ENCODE measurements at places on chromosomes 7 and 10.

DNA sequence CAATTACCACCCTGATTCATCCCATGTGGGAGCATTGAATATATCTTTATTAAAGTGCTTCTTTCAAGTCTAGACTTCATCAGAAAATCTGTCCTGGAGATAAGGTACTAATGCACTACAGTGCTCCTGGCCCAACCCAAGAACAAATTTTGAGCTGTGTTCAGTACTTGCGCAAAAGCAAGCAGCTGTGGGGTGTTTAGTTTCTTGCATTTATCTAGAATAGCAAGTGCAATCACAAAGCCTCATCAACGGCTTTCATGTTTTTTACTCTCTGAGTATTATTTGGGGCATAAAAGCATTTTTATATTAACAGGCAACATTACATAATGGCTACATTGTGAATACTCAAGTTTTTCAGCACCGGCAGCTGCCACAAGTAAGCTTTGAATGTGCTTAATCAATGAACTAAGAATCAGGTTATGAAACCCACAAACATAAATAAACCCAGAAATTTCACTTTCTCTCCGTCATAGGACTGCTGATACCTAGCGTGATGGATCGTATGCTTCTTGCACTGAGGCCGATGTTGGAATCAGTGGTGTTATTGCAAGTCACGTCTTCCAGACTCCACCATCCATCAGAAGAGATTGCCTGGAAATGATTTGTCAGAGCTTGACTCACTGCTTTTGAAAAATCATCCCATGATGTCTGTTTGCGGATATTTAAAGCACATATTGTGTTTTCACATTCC, 113.1 kb downstream of the CTTNBP2 start:
- DNase-seq, result no peak

GRCh38 chr7:27699751-27700150, 37.1 kb upstream of the HIBADH start:
- no peak for DNase-seq

DNA sequence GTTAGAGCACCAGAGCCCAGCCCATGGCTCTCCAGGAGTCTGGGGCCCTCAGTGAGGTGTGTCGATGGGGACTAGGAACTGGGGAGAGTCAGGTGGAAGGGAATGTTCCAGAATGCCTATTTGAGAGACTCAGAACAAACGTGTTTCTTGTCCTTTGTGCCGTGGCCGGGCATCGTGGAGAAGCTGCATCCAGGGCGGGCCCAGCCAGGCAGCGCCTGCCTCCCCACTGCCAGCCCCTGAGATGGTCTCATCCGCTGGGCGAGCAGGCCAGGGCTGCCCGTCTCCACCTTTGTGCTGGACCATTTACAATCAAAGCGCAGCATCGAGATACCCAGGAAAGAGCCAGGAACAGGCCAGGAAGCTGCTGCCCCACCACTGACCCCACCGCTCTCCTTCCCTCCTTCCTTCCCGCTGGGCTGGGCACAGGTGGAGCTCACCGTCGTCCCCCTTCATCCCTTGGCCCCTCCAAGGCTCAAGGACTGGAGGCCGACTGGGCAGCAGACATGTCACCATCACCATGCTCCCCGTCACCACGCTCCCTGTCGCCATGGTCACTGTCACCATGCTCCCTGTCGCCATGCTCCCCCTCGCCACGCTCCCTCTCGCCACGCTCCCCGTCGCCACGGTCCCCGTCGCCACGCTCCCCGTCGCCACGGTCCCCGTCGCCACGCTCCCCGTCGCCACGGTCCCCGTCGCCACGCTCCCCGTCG, 71.1 kb upstream of the ADGRA1 start:
- no peak for DNase-seq

DNA sequence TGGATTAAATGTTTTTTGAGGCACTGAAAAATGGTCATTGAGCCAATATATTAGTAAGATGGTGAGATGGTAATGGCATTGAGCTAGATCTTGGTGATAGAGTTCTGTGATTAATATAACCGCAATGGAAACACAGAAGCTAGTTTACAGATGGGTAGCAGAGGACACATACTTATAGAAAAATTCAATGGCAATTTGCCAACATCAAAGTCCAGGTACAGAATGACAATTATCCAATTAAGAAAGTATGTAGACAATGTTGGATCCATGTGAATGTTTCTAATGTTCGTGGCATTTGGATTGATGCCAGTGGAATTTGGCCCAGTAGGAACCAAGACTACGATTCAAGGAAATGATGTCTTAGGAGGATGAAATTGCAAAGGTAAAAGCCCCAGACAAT, 187.8 kb downstream of the GNAT3 start:
- no peak for DNase-seq

GRCh38 chr10:119371704-119372663, 164.6 kb downstream of the GRK5 start:
- no peak for DNase-seq

GRCh38 chr7:47449810-47450590, 131.9 kb downstream of the TNS3 start:
- no peak for DNase-seq

DNA sequence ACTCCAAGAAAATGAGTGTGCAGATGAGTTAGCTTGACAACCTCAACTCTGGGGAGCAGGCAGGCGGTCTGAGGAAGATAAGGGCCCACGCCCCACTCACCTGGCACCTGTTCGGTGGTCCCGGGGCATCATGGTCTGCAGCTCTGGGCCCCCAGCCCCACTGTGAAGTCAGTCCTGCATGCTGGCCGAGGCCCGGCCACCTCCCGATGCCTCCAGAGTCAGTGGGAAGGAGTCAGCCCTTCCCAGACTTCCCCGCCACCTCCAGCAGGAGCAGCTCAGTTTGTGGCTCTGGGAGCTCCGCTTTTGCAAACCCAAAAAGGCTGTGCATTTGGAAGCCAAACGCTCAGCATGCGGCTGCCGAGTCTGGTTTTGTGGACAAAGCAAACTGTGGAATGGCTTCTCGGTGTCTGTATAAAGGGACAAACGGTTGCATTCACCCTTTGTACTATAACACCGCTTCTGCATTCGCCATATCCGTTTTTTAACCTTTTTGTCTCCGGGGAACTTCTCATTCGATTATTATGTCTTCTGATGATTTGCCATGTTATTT, 167.3 kb downstream of the CCDC3 start:
- no peak for DNase-seq

DNA sequence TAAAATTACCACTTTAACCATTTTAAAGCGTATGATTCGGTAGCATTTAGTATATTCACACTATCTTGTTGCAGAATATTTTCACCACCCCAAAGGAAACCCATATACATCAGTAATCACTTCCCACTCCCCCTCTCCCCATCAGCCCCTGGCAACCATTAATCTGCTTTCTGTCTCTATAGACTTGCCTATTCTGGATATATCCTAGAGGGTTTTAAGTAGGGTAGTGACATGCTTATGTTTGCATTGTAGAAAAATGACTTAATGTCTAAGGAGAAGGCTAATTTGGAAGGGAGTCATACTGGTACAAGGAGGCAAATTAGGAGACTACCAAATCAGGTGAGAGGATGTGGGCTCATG, 42.6 kb upstream of the TRIL start:
- DNase-seq, result no peak

GRCh38 chr7:147611431-147611830, 979.1 kb upstream of the C7orf33 start:
- no peak for DNase-seq

GRCh38 chr10:89633484-89633883, 11.6 kb downstream of the PANK1 start:
- DNase-seq, result no peak

DNA sequence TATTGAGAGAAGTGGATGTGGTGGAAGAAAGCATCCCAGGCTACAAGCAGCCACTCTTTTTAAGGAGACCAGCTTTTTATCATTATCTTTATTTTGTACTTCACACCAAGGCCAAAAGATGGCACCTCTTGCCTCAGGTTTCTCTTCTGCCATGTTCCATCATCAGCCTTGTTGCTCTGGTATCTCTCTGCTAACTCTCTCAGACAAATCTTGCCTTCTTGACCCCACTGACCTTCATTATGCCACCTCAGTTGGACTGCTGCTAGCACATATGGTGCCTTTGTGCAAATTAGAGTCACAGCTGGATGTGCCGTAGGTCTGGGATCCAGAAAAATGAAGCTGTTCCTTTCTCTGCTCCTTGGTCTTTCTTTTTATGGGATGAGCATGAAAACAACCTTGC, 47.1 kb upstream of the DYNC1I1 start:
- no peak for DNase-seq

DNA sequence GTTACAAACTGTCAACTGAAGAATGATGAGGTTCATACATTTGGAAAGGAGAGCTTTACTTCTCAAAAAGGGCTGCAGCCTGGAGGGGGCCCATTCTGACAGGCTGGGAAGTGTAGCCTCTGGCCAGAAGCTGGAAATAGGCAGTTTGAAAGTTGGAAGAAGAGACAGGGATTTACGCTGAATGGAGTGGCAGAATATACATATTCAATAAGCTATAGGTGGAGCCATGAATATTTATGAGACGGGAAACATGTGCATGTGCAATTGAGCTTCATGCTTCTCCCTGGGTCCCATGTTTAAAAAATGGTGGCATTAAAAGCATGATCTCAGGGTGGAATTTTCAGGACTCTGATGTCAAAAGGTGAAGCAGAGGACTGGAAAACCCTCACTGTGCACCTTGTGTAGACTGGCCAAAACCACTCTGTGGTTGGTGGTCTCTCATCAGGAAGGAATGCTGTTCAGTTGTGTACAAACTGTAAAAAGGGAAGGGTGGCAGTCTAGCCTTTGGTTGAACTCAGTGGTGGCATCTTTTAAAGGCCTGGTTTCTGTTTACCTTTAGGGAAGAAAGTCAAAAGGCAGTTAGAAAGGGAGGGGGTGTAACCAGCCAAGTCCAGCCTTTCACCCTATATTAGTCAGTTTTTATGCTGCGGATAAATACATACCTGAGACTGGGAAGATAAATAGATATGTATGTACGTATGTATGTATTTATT, 7.2 kb upstream of the ACTR3B start:
- DNase-seq, result no peak

DNA sequence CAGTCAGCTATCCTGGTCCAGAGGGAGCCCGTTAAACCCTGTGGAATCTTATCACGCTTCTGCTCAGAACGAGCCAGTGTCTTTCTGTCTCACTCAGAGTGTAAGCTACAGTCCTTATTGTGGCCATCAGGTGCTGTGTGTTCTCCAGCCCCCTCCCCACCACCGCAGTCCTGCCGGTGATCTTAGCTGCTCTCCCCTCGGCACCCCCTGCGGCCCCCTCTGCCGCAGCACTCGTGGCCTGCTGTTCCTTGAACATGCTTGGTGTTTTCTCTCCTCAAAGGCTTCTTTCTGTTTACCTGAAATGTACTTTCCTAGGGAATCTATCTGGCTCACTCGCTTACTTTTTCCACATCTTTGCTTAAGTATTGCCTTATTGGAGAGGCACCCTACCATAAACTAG, 38.2 kb upstream of the TMEM236 start:
- no peak for DNase-seq

GRCh38 chr10:99461230-99461629, 30.8 kb upstream of the GOT1 start:
- DNase-seq, result no peak

GRCh38 chr7:15086862-15087261, 184.3 kb upstream of the DGKB start:
- DNase-seq, result no peak

DNA sequence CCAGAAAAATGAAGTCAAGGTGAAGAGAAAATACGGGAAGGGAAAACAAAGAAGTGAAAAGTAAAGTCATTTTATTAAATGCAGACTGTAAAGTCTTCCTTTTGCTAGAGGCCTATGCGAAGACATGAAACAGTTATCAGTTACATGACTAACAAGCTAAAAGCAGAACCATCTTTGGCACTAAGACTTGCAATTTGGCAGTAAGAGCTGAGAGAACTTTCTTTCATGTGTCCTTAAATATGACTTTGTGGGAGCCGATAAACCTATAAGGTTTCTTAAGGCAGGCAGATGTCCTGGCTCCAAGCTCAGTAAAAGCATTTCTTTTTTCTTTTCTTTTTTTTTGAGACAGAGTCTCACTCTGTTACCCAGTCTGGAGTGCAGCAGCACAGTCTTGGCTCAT, 10.4 kb downstream of the ANLN start:
- no peak for DNase-seq

- DNase-seq, result no peak
Observed at GRCh38 chr10:14723052-14723689, 51.5 kb downstream of the FAM107B start.

DNA sequence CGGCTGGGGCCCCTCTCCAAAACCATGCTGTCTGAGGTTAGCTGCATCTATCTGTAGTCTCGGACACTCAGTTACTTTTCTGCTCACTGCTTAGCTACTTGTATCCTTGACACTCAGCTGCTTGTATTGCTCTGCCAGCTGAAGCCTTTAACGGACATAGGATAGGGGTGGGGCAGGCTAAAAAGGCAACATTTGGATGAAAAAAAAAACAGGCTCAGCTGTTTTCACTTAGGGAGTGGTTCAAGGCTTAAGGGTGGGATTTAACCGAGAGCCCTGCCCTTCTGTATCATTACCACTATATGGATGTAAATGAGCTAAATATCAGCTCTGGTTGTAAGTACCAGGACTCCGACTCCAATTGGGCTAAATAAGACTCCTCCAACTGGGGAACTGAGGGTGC, 28.6 kb downstream of the LSMEM1 start:
- DNase-seq, result no peak

- no peak for DNase-seq
Observed at GRCh38 chr10:132107949-132108877, 42.5 kb downstream of the JAKMIP3 start.

- no peak for DNase-seq
Observed at GRCh38 chr10:121572859-121573537, 25.2 kb downstream of the FGFR2 start.

DNA sequence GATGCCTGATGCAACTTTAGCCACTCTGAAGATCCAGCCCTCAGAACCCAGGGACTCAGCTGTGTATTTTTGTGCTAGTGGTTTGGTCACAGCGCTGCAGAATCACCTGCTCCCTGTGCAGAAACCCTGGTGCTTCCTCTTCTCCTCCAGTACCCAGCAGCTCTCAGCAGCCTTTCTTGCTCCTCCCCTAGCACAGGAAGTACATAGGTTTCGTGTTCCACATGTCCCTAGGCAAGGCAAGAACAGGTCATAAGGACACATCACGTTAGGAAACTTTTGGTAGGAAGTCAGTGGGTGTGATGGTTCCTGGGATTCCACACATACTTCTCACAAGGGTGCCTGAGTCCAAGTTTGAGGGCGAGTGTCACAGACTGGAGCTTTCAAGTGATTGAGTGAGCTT, 167.9 kb upstream of the PRSS1 start:
- DNase-seq, result peak; percentile 43

GRCh38 chr7:36881233-36881874, 157.1 kb upstream of the AOAH start:
- DNase-seq, result no peak

- no peak for DNase-seq
Observed at GRCh38 chr7:83413831-83414230, 235.1 kb downstream of the SEMA3E start.

All from GM13976 (cell line).